Neural crest cell (in vitro differentiated cells): ENCODE measurements at places on chromosomes 4 and X. TPM values are rescaled to one million over a fixed set of nuclear protein-coding genes. Genes with fewer than 3 reads are reported as not detected.

DNA sequence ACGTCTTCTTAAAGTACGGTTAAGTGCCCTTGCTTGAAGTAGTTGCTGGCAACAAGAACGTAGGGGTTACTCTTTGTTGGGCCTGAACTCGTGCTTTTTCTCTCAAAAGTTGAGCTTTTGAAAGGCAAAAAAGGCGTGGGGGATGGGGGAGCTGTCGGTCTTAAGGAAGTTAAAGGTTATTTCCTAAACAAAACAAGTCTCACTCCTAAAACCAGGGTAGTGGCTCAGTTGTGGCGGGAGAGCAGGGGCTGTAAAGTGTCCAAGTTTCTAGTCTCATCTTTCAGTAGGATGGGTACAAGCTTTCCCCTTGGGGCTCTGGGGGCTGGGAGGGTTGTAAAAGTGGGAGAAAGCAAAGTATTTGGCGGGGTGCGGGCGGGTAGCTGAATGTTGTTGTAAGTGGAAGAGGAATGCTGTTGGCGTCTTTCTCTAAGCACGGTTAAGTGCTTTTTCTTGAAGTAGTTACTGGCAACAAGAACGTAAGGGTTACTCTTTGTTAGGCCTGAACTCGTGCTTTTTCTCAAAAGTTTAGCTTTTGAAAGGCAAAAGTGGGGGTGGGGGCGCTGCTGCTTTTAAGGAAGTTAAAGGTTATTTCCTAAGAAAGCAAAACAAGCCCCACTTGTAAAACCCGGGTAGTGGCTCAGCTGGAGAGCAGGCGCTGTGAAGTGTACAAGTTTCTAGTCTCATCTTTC is 904 bp upstream of the WDR1 start:
- peaks cover 34% of the 10 kb centered on the region for H3K4me1 ChIP-seq
- no peak for DNase-seq
- H3K27me3 ChIP-seq, result no peaks in the 10 kb centered on the region
- H3K36me3 ChIP-seq, result peaks cover 4% of the 10 kb centered on the region
- peak overlapping the region; percentile 98 for H3K27ac ChIP-seq

DNA sequence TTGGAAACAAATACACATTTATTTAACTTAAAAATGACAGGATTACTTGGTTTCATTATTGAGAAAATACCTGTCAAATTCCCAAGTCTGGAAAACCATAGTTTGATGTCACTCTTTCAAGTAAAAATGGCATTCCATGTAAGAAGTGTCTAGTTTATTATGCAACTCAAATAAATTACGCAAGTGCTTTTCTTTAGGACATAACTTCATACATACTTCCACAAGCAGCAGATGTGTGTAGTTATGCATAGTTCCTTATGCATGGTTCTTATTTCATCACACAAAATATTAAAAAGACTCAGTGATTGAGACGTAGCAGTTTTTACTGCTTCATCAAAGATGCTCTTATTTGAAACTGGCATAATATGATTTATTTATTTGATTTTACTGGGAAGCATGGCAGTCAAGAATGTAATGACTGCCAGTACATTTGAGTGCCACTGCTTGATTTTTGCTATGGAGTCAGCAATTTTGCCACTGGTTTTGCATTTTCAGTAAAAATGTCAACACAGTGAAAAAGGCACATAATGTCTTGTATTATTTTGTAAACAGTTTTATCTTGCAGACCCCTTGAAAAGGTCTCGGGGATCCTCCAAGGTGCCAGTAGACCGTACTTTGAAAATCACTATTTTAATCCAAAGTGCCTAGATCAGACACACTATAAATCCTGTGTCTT is 62.1 kb downstream of the CLCN3 start:
- H3K27ac ChIP-seq, result no peak overlapping the region
- H3K27me3 ChIP-seq, result no peaks in the 10 kb centered on the region
- DNase-seq, result no peak
- H3K36me3 ChIP-seq, result peaks cover 22% of the 10 kb centered on the region
- H3K4me1 ChIP-seq, result no peaks in the 10 kb centered on the region

PPP2R2C gene
- total RNA-seq, result 0.32 and 0.35 TPM in 2 replicates

COL25A1 gene
- 39.3 and 39.6 TPM in 2 replicates for total RNA-seq

PPARGC1A gene
- total RNA-seq, result 2.2 and 2.8 TPM in 2 replicates

DNA sequence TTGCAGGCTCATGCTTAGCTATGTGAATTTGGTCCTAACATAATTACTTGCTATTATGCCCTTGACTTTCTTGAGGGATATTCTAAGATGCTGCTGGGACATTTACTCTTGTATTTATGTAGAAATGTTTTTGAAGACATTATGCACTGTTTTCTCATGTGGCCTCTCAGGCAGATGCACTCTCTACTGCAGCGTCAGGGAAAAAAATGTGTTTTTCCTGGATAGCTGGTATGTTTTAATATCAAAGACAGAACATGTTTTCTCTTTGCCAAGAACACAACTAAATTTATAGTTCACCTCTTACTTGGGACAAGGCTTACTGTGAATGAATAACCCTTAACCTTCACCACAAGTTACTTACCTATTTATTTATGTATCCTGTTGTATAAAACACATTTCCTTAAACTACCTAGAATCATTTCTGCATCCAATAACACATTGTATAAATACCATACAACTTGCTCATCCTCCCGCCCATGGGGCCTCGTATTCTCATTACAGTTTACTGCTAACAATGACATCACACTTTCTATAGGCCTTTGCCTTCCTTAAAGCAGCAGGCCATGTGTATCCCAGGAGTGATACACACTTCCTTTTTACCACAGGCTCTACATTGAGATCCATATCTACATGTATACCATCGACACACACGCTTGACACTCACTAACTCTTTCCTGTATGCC is 178.7 kb downstream of the SLIT2 start:
- no peak overlapping the region for H3K27ac ChIP-seq
- no peaks in the 10 kb centered on the region for H3K27me3 ChIP-seq
- H3K36me3 ChIP-seq, result no peaks in the 10 kb centered on the region
- no peak overlapping the region for H3K4me3 ChIP-seq
- peaks cover 15% of the 10 kb centered on the region for H3K4me1 ChIP-seq
- DNase-seq, result no peak

GRCh38 chr4:141789716-141790115 is 153.3 kb downstream of the IL15 start:
- no peaks in the 10 kb centered on the region for H3K4me1 ChIP-seq
- no peaks in the 10 kb centered on the region for H3K27me3 ChIP-seq
- H3K4me3 ChIP-seq, result no peak overlapping the region
- no peak for DNase-seq
- no peak overlapping the region for H3K27ac ChIP-seq

SPRY1 gene
- 125 and 134 TPM in 2 replicates for total RNA-seq

TMPRSS11D gene
- not detected in 2 replicates for total RNA-seq

DNA sequence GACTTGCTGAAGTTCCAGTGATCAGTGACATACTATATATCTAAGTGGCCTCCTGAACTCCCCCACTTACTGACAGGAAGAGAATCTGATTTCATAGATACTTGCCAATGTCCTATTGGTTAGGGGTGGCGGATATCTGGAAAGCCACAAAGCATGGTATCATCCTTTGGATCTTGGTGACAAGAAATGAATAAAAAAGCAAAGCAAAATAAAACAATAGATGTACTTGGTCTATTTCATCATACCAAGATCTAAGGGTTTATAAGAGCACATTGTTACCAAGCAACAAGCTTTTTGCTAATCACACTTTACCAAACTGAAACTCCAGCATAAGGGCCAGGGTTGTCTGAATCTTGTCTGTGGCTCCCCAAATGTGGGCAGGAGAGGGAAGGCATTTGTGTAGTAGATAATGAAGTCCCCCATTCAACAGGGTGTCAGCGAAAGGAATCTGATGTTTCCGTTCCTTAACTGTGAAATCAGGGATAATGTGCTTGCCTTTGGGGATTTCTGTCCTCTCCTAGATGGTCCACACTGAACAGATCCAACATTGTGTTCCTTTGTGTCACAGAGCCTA is 125.0 kb upstream of the SMIM10 start:
- H3K27ac ChIP-seq, result no peak overlapping the region
- H3K36me3 ChIP-seq, result peaks cover 2% of the 10 kb centered on the region

SYTL4 gene
- total RNA-seq, result 3.8 and 4.5 TPM in 2 replicates

NLGN3 gene
- total RNA-seq, result 29.5 and 31.5 TPM in 2 replicates

DNA sequence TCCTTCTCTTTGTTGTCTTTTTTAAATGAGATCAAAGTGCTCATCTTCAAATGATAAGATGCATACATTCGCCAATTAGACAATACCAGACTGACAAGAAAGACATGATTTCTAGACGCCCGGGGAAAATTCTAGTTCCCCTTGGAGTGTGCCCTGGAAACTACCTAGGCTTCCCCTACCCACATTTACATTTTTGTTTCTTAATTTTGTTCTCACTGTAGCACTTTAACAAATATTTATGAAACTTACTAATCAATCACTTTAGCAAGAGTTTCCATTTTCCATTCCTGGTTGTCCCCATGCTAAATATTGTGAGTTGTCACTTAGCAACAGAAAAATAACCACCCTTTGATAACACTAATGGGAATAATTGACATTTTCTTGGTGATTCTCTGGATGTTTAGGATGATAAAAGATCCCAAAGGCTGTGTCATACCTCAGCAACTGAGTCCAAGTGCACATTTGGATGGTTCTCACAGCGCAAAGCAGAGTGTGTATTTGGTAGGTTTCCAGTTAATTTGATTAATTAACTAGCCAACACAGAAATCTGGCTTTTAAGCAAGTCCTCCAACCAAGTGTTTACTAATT is 69.6 kb downstream of the FGFBP1 start:
- no peak overlapping the region for H3K4me3 ChIP-seq
- no peaks in the 10 kb centered on the region for H3K36me3 ChIP-seq
- H3K4me1 ChIP-seq, result no peaks in the 10 kb centered on the region

BST1 gene
- total RNA-seq, result 0.75 and 1.1 TPM in 2 replicates

APELA gene
- total RNA-seq, result 0.18 and 0.56 TPM in 2 replicates

PROM1 gene
- total RNA-seq, result 60.8 and 65.3 TPM in 2 replicates

DNA sequence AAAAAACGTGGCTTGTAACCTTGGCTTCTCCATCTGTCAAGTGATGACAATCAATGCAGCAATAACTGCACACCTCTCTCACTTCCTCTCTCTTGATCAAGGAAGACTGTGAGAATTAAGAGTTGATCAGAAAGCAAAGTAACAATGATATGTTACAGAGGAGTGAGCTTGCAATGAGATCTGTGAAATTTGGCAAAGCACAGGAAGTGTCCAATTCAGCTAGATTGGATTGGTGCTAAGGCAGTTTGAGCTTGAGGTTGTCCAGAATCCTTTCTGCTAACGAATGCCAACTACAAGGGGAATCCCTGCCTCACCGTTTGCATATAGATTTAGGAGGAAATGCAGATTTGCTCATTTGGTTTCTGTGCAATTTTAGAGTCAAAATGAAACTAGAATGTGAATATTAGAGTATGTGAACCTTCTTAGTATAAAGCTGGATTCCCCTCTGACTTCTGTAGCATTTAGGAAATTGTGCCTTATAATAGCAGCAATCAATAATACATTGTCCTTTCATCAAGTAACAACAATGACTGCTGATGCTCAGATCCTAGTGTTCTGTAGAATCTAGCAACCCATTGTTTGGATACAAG is 346.4 kb downstream of the PTTG2 start:
- no peak overlapping the region for H3K4me3 ChIP-seq
- H3K36me3 ChIP-seq, result peaks cover 7% of the 10 kb centered on the region
- DNase-seq, result no peak

GRCh38 chr4:48556268-48556667 is 66.2 kb downstream of the ZAR1 start:
- H3K36me3 ChIP-seq, result peaks cover 27% of the 10 kb centered on the region
- no peak overlapping the region for H3K4me3 ChIP-seq

- no peak for DNase-seq
- no peaks in the 10 kb centered on the region for H3K36me3 ChIP-seq
- H3K4me3 ChIP-seq, result peak overlapping the region; percentile 86
- no peak overlapping the region for H3K27ac ChIP-seq
Measured at GRCh38 chr4:81213671-81214070, 1.4 kb downstream of the PRKG2 start.

HMX1 gene
- 0.91 and 1.1 TPM in 2 replicates for total RNA-seq

MCTS1 gene
- 38.0 and 38.7 TPM in 2 replicates for total RNA-seq

- no peak overlapping the region for H3K4me3 ChIP-seq
- peaks cover 11% of the 10 kb centered on the region for H3K4me1 ChIP-seq
- H3K27ac ChIP-seq, result no peak overlapping the region
- no peak for DNase-seq
- peaks cover 8% of the 10 kb centered on the region for H3K36me3 ChIP-seq
Measured at GRCh38 chr4:47639531-47639930, 154.5 kb downstream of the ATP10D start.

SSX4 gene
- not detected in 2 replicates for total RNA-seq

RAB33A gene
- 16.7 and 18.5 TPM in 2 replicates for total RNA-seq

GRCh38 chrX:44922980-44923379 is 50.0 kb downstream of the KDM6A start:
- no peak overlapping the region for H3K27ac ChIP-seq
- peaks cover 4% of the 10 kb centered on the region for H3K36me3 ChIP-seq
- no peak for DNase-seq
- H3K4me3 ChIP-seq, result no peak overlapping the region
- no peaks in the 10 kb centered on the region for H3K27me3 ChIP-seq

DNA sequence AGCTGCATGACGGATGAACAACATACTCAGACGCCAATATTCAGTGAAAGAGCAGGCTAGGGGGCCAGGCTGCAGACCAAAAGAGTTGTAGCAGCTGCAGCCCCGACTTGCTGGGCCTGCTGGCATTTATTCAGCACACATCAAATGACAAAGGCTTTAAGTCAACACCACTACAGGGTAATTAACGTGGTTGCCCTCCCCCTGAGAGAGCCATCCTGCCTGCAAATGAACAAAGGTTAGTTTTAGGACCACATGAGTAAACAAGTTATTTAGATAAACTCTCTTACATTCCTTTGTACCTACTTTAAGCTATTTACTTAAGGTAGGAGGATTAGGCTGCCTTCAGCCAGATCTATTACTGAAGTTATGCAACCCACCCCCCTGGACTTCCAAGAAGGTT is 1329.1 kb downstream of the PCDH18 start:
- H3K27ac ChIP-seq, result no peak overlapping the region
- no peak overlapping the region for H3K4me3 ChIP-seq
- no peak for DNase-seq
- no peaks in the 10 kb centered on the region for H3K36me3 ChIP-seq

DNA sequence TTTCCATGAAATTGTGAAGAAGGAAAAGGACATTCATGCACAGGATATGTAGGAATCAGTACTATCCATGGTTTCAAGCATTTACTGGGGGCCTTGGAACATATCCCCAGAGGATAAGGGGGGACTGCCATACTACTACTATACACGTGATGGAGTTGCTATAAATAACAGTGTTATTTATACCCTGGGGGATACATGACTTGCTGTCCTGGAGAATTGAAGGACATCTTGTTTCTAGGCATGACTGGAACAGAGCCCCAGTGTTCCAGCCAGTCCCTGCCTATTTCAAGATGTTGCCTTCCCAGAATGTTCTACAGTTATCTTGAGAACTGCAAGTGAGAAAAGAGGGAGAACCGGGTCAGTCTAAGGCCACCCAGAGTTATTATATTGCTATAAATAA is 39.6 kb upstream of the ZNF81 start:
- H3K4me1 ChIP-seq, result no peaks in the 10 kb centered on the region
- no peak for DNase-seq
- no peaks in the 10 kb centered on the region for H3K27me3 ChIP-seq
- no peak overlapping the region for H3K27ac ChIP-seq
- no peaks in the 10 kb centered on the region for H3K36me3 ChIP-seq

GRCh38 chr4:94428884-94429283 is 22.9 kb upstream of the PDLIM5 start:
- no peak overlapping the region for H3K27ac ChIP-seq
- H3K4me1 ChIP-seq, result no peaks in the 10 kb centered on the region
- DNase-seq, result no peak
- H3K27me3 ChIP-seq, result no peaks in the 10 kb centered on the region

SLBP gene
- 60.2 and 64.8 TPM in 2 replicates for total RNA-seq
